NCI-H1694 treated with DMSO at 0.1 percent for 48 hours (cell line): ENCODE measurements at places on chromosomes 3 and 15.

DNA sequence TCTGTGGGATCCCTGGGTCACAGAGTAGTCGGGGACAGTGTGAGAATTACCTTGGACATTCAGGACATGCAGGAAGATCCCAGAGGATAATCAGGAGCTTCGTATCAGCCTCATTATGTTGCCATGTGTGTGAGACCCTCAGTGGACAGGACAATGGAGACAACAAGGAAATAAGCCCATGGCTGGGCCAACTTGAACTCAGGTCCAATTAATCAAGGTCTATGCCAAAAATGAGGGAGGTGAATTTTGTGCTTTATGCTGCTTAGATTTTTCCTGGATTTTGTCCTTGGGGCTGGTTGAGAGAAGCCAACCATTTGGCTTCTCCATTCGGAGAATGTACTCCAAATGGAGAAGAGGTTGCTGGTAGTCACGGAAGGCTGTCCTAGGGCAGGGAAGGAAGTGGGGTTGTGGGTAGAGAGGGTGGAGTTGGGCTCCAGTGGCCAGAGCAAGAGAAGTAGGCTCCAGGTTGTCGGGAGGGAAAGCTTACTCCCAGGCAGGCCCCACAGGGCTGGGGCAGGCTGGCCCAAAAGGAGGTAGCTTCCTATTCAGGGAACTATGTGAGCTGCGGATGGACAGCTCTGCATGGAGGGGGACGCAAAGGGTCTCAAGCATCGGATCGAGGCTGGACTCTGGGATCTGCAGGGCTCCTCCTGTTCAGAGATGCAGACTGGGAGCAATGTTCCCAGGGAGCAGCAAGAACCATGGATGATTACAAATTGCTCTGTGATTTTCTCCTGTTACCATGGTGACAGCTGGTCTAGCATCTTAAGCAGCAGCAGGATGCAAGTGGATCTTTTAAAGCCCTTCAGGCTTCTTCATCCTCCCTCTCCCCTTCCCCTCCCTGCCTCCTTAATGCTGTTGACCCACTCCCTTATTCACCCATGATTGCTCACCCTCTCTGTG lies 91.1 kb downstream of the WNT7A start:
- no peak for DNase-seq

- DNase-seq = no peak
These were observed 237.4 kb upstream of the NR2F2 start for GRCh38 chr15:96093063-96093462.

- peak; percentile 80 for DNase-seq
These were observed 74.8 kb downstream of the IL20RB start for GRCh38 chr3:137032465-137033120.

DNA sequence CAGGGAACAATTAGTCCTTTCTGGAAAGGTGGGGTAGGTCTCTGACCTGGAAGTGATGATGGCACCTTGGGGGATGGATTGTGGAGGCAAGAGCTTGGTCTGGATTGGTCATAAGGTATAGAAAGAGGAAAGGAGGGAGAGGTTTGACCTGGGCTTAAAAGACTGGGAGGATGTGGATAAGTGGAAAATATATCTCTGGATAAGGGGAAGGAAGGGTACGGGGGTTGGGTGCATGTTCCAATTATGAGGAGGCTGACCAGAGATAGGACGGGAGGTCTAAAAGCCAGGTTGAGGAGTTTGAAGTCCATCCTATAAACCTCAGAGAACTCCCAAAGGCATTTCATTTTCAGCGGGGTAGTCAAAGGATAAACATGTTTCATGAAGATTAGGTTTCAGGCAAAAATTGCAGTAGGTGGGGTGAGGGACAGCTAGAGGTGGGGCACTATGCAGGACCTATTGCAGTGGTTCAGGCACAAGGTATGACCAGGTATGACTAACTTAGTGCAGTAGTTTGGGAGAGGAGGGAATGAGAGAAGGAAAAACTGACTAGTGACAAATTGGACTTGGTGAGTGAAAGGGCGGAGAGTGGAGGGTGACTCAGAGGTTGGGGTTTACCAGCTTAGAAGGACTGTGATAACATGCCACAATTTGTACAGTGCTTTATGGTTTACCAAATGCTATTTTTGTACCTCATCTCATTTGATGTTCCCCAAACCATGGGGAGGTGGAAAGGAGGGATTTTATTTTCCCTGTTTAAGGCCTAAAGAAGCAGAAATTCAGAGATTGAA lies 10.7 kb downstream of the PDE8A start:
- DNase-seq = no peak

GRCh38 chr3:70889162-70890019 lies 577.0 kb upstream of the MDFIC2 start:
- no peak for DNase-seq

DNA sequence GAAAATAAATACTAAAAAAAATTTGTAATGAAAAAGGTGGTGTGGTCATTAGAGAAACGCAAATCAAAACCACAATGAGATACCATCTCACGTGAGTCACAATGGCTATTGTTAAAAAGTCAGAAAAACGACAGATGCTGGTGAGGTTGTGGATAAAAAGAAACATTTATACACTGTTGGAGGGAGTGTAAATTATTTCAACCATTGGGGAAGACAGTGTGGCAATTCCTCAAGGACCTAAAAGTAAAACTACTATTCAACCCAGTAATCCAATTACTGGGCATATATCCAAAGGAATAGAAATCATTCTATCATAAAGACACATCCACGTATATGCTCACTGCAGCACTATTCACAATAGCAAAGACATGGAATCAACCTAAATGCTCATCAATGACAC lies 120.3 kb downstream of the MYO9A start:
- no peak for DNase-seq
